ENCODE measurements at places on chromosomes 13 and 19. TPM values are rescaled to one million over a fixed set of nuclear protein-coding genes. Genes with fewer than 3 reads are reported as not detected.

GRCh38 chr13:24007979-24008620 lies 110.8 kb upstream of the C1QTNF9B start:
- DNase-seq: no peak

DNA sequence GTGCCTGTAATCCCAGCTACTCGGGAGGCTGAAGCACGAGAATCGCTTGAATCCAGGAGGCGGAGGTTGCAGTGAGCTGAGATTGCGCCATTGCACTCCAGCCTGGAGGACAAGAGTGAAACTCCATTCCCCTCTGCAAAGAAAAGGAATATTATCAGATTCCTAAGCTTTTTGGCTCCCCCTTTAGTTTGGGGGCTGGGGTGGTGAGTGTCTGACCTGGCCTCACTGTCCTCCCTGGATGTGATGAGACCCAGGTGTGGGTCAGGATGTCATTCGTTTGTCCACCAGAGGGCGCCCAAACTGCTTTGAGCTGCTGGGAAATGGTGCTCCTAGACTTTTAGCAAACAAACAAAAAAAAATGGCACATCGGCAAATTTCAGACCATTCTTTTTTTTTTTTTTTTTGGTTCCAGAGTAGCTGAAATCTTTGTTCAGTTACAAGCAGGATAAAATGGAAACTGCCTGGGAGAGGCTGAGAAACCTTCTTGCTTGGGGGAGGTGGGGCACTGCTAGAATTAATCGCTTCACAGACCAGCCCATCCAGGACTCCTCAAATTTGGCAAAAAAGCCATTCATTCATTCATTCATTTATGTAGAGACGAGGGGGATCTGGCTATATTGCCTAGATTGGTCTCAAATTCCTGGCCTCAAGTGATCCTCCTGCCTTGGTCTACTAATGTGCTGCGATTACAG lies 29.4 kb downstream of the SPC24 start:
- DNase-seq: peak; percentile 85

Gene KLK3
- not detected for total RNA-seq

DNA sequence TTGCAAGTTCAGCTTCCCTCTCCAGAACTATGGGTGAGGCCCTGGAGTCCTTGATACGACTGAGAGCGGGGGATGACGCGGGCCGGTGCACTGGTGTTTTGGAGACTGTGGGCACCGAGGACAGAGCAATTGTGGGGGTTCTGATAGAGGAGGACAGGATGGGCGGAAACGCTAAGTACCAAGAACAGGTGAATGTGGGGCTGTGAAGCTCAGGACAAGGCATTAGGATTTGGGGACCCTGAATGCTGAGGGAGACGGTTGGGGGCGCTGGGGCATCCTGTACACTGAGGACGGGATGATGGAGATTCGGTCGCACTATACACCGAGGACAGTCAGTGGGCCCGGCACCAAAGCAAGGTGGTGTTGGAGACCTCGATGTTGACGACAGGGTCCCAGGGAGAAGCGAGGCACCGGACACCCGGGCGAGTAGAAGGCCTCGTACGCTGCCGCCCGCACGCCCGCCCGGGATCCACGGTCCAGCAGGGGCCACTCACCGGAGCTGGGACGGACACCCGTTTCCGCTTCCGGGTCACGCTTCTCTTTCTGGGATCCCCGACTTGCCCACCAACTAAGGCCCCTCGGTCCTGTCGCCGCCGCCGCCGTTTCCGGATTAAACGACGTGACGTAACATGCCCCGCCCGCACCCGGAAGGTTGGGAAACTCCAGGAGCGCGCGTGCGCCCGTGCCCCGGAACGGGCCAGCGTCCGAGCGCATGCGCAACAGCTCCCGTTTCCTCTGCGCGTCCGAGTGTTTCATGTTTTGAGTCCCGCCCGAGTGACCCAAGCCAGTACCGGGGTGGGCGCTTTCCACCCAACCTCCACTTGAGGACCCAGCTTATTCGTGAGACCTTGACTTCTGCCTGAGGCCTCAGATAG lies at the start of gene CHMP2A:
TSS of gene CHMP2A (minus strand) at position 612 of the 875 bp plus-strand sequence. CDS start 893 bp downstream, outside the sequence.
- peak; percentile 99 for DNase-seq

Gene PDE4C
- 1.3 TPM for total RNA-seq

All from cardiac septum (tissue), 1 donor.